ENCODE measurements at places on chromosomes 5 and 9.

DNA sequence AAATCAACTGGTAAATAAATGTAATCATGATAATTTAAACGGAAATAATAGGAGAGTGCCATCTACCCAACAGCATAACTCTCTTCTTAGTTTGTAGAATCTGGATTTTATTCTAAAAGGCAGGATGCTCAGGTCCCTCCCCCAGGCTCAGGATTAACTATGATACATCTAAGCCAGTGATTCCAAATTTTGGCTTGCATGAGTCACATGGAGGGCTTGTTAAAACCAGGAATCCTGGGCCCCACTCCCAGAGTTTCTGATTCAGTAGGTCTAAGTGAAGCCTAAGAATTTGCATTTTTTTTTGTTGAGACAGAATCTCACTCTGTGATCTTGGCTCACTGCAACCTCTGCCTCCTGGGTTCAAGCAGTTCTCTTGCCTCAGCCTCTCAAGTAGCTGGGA lies 62.3 kb upstream of the ZFR start:
- DNase-seq: no peak

- DNase-seq: no peak
Measured at GRCh38 chr9:121160025-121160424, 41.6 kb downstream of the RAB14 start.

GRCh38 chr9:113772121-113772810 lies 103.8 kb upstream of the ZNF618 start:
- no peak for DNase-seq

- DNase-seq: no peak
Measured at GRCh38 chr9:124215368-124215910, 42.3 kb upstream of the NEK6 start.

DNA sequence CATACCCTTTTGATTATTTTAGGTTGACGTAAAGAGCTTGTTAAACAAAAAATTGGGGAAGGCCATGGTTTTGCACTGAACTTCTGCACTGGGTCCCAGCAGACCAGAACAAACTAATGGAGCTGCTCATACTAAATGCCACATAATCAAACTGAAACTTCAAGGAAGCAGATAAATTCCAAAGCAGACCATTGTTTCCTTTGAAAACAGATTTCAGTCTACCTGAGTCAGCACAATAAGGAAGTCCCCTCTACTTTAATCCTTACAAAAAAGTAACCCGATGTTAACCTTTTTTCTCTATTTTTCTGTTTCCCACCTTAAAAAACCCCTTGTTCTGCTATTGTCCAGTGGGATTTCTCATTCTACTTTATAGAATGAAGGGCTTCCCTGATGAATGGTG lies 39.2 kb downstream of the WDR36 start:
- DNase-seq: no peak

GRCh38 chr9:130041648-130042405 lies 1.2 kb downstream of the FNBP1 start:
- no peak for DNase-seq

GRCh38 chr9:110975969-110976368 lies 62.3 kb downstream of the LPAR1 start:
- DNase-seq: no peak

GRCh38 chr5:38249301-38249700 lies 9.1 kb upstream of the EGFLAM start:
- no peak for DNase-seq

DNA sequence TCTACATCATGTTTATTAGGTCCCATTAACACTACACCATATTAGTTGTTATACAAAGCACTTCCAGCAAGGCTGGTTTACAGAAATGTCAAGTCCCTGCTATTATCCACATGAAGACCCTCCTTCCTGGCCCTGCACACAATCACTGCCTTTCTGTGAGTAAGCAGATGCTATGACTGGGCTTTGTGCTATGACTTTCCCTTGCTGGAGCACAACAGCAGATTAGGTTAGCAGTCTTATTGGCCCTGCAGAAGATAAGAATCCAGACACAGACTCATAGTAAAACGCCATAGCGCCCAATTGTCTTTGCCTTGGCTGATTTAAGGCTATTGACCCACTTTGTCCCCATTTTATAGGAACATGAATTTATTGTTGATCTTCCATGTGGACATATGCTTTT lies 228.9 kb upstream of the ACTBL2 start:
- no peak for DNase-seq

- DNase-seq: peak; percentile 38
Measured at GRCh38 chr9:112844771-112845542, 45.7 kb downstream of the SLC46A2 start.

DNA sequence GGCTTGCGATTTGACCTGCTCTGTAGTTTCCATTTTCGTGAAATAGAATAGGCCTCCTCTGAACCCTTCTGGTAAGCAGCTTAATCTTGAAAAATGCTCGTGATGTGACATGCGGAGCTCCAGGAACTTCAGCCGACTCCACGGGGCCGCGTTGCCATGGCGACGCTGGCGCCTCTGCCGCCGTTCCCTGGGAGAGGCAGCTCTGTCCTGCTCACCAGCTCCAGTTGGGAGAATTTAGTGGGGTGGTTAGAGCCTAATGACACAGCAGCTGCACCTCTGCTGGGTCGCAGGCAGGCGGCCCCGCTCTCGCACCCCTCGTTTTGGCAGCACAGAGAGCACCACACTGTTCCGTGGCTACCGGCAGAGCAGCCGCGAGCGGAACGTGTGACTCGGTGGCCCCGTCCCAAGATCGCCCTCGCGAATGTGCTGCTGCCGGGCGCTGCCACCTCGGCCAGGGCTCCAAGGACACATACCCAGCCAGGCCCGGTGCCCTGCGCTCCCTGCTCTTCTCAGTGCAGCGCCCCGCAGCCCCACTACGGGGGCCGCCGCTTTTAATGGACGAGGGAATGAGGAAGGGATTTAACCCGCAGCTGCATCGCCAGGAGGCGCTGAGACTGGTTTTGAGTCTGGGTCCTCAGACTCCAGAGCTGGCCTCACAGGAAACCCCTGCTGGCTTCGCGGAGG lies 131.2 kb upstream of the LMX1B start:
- DNase-seq: no peak

GRCh38 chr5:132378580-132378979 lies 9.1 kb downstream of the SLC22A5 start:
- no peak for DNase-seq

- no peak for DNase-seq
Measured at GRCh38 chr5:121850272-121850671, 1.4 kb upstream of the FTMT start.

DNA sequence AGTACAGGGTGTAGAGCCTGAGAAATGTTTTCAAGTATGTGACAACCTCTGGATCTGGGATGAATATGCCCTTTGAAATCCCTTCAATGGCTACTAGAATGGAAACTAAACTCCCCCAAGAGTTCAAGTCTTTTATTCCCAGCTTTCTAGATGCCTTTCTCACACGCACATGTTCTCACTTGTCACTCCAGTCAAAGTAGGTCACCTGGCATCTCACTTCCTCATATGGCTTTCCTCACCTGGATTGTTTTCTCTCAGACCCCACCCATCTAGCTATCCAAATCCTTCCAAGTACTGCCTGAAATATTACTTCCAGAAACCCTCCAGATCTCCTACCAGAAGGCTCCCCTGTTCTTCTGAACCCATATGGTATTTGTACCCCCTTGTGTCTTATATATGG lies 615.4 kb upstream of the KLF4 start:
- DNase-seq: no peak

GRCh38 chr5:147539053-147539452 lies 29.2 kb upstream of the DPYSL3 start:
- no peak for DNase-seq

DNA sequence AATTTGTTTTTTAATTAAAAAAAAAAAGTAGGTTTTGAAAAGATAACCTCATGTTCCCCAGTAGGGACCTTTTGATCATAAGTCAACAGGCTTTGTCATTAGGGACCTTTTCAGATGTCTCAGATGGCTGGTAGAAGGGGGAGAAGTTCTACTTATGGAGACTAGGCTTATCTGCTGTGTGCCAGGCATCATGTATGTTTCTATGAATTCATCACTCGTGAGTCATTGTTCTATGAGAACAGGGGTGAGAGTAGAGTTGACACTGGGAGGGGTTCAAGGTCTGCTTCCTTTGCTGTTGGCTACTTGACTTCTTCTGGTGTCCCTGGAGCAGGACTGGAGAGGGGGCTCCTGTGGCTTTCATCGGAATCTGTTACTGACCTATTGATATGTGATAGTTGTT lies 138.8 kb downstream of the KDM4C start:
- DNase-seq: no peak

GRCh38 chr5:142356716-142357468 lies 32.1 kb upstream of the SPRY4 start:
- DNase-seq: peak; percentile 74

DNA sequence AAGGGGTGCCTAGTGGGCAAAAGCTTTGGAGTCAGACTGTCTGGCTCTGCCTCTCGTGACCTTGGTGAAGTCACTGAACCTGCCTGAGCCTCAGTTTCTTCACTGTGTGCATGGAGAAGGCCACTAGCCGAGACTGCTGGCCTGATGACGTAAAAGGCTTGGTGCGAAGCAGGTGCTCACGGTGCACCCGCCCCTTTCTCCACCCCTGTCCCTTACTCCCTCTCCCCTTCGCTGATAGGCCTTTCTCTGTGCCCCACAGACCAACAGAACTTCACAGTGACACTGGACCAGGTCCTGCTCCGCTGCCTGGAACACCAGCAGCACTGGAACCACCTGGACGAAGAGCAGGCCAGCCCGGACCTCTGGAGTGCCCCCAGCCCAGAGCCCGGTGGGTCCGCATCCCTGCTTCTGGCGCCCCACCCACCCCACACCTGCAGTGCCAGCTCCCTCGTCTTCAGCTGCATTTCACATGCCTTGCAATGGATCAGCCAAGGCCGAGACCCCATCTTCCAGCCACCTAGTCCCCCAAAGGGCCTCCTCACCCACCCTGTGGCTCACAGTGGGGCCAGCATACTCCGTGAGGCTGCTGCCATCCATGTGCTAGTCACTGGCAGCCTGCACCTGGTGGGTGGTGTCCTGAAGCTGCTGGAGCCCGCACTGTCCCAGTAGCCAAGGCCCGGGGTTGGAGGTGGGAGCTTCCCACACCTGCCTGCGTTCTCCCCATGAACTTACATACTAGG lies 10.4 kb downstream of the FPGS start:
- DNase-seq: no peak

DNA sequence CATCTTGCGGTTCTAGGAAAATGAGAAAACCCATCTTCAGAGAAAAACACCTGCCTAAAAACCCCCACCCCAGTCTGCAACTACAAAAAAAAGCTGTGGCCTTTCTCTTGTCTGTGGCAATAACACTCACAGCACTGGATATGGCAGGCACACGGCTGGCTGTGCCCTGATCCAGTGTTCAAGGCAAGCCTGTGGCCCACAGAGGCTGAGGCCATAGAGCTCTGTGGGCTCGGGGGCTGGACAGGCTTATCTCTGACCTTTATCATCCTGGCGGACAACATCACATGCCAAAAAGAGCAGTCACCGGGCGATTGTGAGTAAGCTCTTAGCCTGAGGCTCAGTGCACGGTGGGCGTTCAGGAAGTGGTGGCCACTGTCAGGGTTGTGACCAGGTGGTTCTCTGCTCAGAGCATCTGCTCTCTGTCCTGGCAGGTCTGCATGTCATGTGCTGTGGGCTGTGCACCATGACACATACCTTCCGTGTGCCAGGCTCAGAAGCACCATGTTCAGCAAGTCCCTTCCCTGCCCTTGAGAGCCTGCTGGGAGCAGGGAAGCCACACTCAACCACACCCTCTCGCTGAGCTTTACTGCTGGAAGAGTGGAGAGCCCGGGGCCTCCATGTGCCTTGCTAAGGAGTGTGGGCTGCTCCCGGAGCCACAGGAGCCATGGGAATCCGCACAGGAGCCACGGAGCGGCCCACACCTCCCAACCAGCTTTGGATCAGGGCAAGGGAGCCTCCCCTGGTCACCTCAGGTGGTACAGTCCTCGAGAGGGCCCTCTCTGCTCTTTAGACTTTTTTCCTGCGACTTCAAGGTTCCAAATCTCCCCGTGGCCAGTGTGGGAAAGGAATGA lies 34.6 kb upstream of the WDR38 start:
- DNase-seq: no peak

GRCh38 chr9:77751341-77752091 lies 103.4 kb upstream of the GNA14 start:
- DNase-seq: no peak

GRCh38 chr9:1959371-1959770 lies 55.8 kb upstream of the SMARCA2 start:
- DNase-seq: no peak

DNA sequence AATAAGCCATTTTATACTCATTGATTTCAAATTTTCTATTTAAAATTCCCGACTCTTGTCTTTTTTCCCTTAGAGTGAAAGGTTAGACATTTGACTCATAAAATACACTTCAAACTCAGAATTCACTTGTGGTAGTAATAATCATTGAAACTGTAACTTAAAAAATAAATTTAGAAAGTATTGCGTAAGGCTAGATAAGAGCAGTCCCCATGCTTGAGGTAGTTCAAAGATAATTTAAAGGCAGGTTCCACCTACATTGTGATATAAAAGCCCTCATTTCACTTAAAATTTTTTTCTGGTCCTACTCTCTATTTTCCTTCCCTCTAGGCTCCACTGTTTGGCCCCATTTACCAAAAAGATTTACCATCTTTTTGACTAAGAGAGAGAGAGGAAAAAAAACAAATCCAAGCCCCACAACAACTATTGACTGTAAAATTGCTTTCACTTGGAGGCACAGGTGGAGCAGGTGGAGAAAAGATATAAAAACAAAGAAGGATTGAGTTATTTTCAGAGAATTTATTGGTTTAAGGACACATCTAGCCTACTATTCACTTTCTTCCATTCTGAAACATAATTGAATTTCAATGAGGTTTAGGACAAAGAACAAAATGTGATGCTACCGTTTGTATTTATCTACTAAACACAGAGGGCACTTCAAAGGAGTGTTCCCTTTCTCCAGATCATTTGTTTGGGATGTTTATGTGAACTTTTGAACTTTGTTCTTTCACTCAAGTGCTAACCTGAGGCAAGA lies 61.0 kb downstream of the FBXO4 start:
- no peak for DNase-seq

GRCh38 chr5:83249156-83249555 lies 171.8 kb downstream of the XRCC4 start:
- no peak for DNase-seq

DNA sequence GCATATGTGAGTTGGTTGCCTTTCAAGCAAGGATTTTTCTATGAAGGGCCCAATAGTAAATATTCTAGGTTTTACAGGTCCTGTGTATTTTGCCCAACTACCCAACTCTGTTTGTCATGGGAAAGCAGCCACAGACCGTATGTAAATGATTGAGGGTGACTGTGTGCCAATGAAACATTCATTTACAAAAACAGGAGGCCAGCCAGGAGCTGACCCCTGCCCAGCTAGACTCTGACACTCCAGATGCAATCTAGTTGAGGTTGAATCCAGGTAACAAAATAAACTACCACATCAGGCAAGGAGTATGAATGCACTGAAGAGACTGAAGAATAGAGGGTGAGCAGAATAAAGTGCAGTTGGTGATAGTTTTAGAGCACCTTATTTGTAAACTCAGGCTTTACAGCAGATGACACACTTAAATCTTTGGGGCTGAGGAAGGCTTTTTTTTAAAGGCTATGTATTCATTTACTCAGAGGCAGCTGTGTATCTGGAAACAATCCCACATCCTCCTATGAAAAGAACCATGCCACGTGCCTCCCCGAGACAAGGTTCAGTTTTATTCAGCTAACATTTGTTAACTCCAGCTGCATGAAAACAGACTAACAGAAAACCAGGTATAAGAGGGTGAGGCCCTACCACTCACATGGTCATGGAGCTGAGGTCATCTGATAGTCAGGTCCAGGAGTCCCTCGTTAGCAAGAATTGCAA lies 60.7 kb downstream of the SLC1A1 start:
- DNase-seq: no peak

- no peak for DNase-seq
Measured at GRCh38 chr5:10583663-10584572, 20.0 kb downstream of the ANKRD33B start.

GRCh38 chr9:92298036-92298435 lies 4.5 kb upstream of the IARS1 start:
- no peak for DNase-seq
